Sciatic nerve (tissue), 2 donors: ENCODE measurements at places on chromosomes 7 and 10.

- no peak for DNase-seq
These were observed 131.3 kb downstream of the AKR1D1 start for GRCh38 chr7:138207555-138207971.

GRCh38 chr7:45919993-45920459 is 1.0 kb downstream of the IGFBP3 start:
- DNase-seq, result no peak

GRCh38 chr7:133458688-133459087 is 205.8 kb downstream of the EXOC4 start:
- no peak for DNase-seq

GRCh38 chr7:87506246-87507180 is 31.0 kb upstream of the ABCB4 start:
- no peak for DNase-seq

GRCh38 chr10:110610308-110610774 is 33.8 kb upstream of the RBM20 start:
- DNase-seq, result no peak

GRCh38 chr7:12578930-12579640 is 8.6 kb downstream of the SCIN start:
- DNase-seq, result no peak

DNA sequence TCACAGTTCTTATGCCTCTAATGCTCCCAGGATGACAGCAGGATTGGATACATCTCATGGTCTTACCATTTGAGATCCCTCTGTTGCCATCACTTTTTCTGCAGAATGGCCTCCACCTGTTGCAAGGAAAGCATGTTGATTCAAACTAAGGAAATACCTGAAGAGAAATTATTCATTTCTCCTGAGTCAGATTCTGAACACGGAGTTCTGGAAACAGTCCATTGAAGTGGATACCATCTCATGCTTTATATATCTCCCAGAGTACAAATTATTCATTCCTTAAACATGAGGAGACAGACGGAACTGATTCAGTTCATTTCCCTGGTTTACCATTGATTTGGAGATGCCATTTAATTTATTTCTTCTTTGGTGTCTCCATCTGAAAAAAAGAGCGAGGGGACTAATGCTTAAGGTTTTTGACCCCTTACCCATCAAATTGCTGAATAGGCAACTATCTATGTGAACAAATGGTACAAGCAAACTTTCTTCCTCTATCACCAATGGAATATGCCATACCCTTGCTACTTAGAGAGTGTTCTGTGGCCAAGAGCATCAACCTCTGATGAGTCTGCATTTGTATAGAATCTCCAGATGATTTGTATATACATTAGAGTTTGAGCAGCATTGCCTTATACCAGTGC is 305.0 kb upstream of the LRGUK start:
- no peak for DNase-seq

- no peak for DNase-seq
These were observed 54.6 kb upstream of the PITRM1 start for GRCh38 chr10:3226960-3227744.

DNA sequence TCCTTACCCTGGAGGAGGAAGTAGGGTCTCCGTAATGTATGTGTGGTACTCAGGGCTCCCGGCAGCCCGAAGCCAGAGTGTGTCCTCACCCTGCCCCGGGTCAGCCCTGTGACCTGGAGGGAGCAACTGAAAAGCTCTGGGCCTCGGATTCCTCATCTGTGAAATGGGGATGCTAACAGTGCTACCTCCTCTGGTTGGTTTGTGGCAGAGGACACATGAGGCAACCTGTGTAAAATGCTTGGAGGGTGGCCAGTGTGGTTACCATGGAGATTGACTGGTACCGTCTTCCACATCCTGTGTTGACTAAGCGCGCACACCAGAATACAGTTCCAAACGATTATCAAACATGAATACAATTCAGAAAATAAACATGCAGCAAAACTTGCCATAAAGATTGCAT is 163.8 kb upstream of the KLF6 start:
- DNase-seq, result no peak

- DNase-seq, result no peak
These were observed 78.0 kb upstream of the C1QL3 start for GRCh38 chr10:16599662-16600061.

GRCh38 chr7:37552030-37552429 is 103.4 kb upstream of the ELMO1 start:
- no peak for DNase-seq

- no peak for DNase-seq
These were observed 138.0 kb downstream of the SLIT1 start for GRCh38 chr10:97047788-97048187.

DNA sequence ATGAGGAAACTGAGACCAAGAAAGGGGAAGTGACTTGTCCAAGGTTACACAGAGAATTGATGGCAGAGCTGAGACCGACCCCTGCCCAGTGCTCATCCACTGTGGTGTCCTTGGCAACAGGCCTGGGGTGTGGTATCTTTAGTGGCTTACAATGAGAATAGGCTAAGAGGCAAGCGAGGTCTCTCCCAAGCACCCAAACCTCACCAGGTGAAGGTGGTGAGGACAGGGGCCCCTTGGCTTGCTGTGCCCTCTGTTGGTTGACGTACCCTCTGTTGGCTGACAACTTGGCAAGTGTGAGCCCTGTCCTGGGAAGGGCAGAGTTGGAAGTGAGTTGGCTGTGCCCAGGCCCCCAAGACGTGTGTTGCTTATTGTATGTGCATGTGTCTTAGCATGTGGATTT is 166.9 kb downstream of the GRK5 start:
- no peak for DNase-seq

DNA sequence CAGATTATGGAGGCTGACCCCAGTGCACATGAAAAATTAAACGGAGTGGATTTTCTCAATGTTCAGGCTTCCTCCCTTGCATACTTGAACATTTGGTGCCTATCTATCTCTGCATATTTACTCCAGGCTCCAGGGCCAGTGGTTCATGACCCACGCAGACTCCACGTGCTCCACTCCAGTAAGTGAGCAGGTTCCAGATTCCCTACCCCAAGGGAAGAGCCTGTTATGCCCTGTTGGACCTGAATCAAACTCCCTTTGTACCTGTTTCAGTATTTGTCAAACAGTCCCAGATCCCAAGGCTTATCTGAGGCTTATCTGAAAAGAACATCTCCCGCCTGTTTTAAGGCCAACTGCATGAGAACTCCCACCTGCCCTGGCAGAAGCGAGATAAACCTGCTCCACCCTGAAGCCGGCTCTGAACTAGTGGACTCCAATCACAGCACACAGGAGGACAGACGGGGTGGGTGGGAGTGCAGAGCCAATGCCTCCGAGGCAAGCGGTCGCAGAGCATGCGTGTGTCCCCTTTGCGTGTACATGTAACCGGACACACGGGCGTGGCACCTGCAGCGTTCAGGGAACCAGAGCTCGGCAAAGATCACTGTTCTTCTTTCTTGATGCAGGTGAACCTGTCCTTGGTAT is 2.3 kb upstream of the FUOM start:
- no peak for DNase-seq

- no peak for DNase-seq
These were observed 25.5 kb upstream of the SLC29A3 start for GRCh38 chr10:71293446-71294084.

DNA sequence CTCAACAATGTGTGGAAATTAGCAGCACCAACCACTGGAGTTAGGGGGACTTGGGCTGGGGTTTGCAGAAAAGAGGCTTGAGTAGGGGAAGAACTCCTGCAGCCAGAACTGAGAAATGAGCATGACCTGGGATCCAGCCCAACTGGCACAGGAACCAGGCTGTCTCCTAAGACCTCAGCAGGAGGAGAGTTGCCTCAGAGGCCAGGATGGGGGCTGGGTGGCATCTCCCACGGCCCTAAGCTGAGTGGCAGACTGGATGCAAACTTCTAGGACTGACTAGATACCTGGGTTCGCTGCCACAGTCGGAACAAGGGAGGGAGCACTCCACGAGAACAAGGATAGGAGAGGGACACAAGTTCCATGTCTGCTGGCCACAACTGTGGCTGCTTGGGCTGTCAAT is 62.6 kb downstream of the RNF32 start:
- no peak for DNase-seq

DNA sequence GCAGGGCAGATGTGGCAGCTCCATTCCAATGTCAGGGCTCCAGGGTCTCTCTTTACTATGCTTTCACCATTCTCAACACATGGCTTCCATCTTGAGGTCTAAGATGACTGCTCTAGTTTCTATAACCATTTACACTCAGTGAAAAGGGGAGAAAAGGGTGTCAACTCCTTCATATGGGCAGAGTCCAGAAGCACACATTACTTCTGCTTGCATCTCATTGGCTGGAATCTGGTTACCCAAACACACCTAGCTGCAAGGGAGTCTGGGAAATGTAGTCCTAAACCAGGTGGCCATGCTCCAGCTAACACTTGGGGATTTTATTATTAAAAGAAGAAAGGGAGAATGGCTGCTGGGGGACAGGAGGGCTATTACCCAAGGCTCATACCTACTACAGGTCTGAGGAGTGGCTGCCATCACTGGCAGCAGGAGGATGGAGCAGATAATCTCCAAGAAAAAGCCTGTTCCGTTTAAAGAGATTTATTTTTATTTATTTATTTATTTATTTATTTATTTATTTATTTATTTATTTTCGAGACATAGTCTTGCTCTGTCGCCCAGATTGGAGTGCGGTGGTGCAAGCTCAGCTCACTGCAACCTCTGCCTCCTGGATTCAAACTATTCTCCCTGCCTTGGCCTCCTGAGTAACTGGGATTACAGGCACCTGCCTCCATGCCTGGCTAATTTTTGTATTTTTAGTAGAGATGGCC is 29.1 kb upstream of the LBX1 start:
- no peak for DNase-seq

- peak; percentile 88 for DNase-seq
These were observed at the start of gene CRCP for GRCh38 chr7:66114743-66115649. CRCP (plus strand) TSS chr7:66114847; CDS start chr7:66114963, 116 bp downstream.

- no peak for DNase-seq
These were observed 30.4 kb downstream of the PRPF18 start for GRCh38 chr10:13617116-13617515.

DNA sequence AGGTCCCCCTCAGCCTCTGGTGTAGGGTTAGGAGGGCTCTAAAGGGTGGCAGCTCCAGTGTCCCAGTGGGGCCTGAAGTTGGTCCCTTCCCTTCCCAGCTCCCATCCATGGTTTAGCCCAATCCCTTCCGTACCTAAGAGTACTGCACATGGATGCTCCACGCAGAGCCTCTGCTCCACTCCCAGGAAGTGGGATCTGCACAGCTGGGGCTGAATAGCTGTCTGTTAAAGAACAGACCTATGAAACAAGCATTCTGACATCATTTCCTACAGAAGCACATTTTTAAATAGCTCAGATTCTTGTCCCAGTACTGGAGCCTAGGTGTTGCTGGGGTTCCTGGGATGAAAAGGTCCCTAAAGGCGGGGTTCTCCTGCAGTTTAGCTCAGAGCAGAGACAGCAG is 135.9 kb downstream of the ZMYND11 start:
- DNase-seq, result no peak

GRCh38 chr10:70007116-70007820 is 45.4 kb upstream of the MACROH2A2 start:
- DNase-seq, result no peak

GRCh38 chr10:75230600-75231038 is 5.1 kb downstream of the COMTD1 start:
- peak; percentile 96 for DNase-seq

DNA sequence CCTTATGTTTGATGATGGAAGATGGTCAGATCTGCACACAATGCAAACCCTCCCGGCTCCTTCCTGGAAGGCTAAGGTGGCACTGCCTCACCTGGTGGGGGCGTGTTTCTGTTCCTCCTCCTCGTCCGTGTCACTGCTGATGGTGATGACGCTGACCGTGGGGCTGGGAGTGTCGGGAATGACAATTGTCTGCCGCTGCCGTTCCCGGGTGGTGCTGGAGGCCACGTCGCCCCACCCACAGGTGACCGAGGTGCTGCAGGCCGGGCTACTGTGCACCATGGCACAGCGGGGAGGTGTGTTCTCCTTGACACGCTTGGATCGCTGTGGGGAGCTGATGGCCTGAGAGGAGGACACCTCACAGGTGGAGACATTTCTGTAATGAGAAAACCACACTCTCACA is 73.1 kb downstream of the CLEC2L start:
- no peak for DNase-seq

- DNase-seq, result no peak
These were observed 24.4 kb downstream of the TMEM273 start for GRCh38 chr10:49163741-49164140.

GRCh38 chr7:44136731-44137130 is 4.4 kb downstream of the MYL7 start:
- no peak for DNase-seq

DNA sequence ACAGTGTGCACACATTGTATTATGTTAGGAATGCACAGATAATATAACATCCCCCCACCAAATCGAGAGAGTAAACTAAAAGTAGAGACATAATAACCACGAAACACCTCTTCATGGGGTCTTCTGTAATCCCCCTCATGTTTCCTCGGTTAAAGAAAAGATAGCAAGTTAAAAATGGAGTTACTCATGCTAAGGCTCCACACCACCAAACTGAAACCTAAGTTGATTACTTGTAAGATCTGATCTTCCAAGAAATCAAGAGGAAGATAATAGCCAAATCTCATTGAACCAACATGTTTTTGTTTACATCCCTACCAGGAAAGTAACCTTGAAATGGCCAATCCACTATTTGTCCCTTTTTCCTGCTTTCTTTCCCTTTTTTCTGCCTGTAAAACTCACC is 11.7 kb upstream of the ETV1 start:
- DNase-seq, result no peak

DNA sequence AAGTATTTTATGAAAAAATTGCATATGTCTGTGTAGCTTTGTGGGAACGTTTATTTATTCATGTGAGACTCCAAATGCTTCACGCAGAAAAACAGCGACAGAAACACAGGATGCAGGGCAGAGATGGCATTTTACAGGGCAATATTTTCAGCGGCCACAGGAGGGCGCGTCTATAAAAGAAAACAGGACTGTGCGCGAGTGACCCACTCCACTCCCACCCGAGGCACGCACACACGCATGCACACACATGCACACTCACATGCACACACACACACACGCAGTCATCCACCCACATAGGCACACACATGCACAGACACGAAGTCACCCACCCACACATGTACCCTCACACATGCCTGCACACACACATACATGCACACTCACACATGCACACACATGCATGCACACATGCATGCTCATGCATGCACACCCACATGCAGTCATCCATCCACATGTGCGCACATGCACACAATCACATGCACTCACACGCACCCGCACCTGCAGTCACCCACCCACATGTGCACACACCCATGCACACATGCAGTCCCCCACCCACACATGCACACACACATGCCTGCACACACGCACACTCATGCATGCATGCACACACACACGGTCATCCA is 96.3 kb downstream of the DNAJB6 start:
- peak; percentile 64 for DNase-seq

- no peak for DNase-seq
These were observed 35.0 kb upstream of the DAGLB start for GRCh38 chr7:6482743-6483119.

- DNase-seq, result no peak
These were observed 137.0 kb downstream of the ETV1 start for GRCh38 chr7:13852281-13852968.

- DNase-seq, result no peak
These were observed 150.7 kb upstream of the BET1 start for GRCh38 chr7:94154858-94155257.
